GM06990 (cell line): ENCODE measurements at places on chromosomes 11 and 22.

- no peak for DNase-seq
Observed at GRCh38 chr11:108960501-108960900, 295.6 kb downstream of the DDX10 start.

DNA sequence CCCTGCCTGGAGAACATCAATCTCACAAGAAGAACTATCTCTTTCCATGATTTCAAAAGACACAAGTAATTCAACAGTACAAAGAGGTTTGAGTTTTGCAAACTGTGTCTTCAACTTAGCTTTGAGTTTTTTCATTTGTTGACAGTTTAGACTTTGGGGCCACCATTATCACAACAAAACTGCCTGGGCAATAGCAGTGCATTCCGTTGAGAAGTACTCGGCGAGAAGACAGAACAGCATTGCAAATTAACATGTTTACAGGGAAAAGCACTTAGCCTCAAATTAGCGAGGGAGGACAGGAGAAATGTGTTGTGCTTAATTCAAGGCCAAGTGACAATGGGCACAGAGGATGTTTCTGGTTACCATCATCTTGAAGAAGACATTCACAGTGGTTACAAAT is 133.2 kb upstream of the MPPED2 start:
- DNase-seq = no peak

DNA sequence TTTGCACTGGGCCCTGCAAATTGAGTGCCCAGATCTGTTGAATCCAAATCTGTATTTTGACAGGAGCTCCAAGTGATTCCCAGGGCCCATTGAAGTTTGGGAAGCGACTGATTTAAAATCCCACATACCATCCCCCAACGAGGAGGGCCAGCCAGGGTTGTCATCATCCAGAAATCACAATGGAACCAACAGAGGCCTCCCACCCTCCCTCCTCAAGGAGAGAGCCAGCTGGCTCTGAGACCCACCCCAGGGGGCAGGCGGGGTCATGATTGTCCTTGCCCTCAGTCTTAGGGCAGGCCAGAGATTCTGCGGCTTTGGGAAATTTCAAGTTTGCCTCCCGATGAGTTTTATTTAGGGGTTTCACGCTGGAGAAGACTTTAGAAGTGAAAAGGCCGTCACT is 358.2 kb downstream of the MN1 start:
- DNase-seq = no peak

DNA sequence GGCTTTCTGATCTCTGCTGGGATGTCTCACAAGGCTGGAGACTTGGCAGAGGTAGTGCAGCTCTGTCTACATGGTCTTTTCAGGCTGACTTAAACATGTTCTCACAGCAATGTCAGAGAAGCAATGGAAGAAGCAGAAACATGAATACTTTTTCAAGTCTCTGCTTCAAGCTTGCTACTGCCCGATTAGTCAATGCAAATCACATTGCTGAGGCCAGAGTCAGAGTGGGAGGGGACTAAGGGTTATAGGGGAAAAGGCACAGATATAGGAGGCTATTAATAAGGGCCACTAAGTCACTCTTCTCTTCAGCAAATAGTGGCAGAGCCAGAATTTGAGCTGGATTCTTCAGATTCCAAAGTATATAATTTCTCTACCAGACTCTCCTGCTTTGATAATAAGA is 390.5 kb downstream of the TMEM135 start:
- no peak for DNase-seq

DNA sequence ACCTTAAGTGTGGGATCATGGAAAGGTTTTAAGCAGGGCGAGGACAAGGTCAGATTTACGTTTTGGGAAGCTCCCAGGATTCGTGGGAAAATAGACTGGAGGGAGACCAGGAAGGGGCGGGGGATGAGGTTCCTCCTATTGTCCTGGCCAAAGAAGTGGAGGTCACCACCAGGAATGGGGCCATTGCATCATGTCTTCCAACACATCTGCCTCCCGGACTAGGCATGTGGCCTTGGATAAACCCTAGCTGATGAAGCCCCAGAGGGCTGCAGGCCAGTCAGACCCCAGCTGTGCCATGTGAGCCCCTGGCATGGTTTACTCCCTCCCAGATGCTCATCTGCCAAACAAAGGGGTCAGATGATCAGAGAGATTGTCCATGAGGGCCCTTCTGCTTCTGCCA is 11.5 kb upstream of the YWHAH start:
- DNase-seq = no peak
